Dermis microvascular lymphatic vessel endothelial cell (primary cell): ENCODE measurements at places on chromosomes 11 and 22.

DNA sequence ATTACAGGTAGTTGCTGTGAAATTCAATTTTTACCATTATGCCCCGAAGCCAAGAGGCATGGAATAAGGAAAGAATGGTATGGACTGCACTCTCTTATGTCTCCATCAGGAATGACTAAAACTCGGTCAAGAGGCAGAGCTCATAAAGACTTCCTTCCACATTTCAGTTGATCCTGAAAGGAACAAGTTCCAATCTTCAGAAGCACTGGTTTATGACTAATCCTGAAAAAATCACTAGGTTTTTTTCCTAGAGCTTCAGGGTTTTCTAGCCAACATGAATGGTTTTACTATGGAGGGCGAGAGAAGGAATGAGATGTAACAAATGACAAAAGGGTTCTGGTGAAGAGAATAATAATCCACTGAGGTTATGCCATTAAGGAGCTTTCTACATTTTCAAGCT is 832.2 kb downstream of the NTM start:
- no peak for DNase-seq

GRCh38 chr22:33002035-33002434 is 56.1 kb downstream of the SYN3 start:
- DNase-seq = no peak

DNA sequence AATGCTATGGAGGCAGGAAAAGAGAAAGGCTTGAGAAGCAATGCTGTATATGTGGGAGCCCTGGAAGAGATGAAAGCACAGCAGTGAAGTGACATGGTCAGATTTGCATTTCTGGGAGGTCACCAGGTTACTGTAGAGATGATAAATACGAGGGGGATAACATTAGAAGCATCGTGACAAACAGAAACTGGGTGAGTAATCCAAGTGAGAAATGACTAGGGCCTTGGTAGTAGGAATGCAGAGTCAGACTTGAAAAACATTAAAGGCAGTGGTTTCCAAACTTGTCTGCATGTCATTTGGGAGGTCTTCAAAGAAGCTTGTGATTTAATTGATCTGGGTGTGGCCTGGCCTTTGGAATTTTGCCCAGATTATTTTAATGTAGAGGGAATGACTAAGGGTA is 43.9 kb downstream of the CCDC34 start:
- DNase-seq = no peak

GRCh38 chr22:20422271-20423007 is 15.2 kb downstream of the SCARF2 start:
- no peak for DNase-seq

DNA sequence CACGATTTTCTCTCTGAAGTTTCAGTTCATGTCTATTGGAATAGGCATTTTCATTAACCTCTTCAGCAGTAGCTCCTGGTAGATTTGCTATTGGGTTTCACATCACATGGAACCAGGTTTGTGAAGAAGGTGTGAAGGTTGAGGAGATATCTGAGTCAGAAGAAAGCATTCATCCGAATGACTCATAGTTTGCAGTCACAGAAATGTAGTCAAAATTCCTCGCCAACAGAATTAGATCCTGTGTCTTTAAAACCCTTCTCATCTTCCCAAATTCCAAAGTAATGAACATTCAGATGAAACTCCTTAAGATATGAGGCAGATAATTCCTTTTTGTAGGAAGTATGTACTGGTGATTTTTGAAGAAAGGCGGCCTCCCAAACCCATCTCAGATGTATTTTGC is 125.0 kb upstream of the LARGE1 start:
- no peak for DNase-seq

- DNase-seq = no peak
Observed at GRCh38 chr11:70498171-70498571, 99.8 kb downstream of the CTTN start.

DNA sequence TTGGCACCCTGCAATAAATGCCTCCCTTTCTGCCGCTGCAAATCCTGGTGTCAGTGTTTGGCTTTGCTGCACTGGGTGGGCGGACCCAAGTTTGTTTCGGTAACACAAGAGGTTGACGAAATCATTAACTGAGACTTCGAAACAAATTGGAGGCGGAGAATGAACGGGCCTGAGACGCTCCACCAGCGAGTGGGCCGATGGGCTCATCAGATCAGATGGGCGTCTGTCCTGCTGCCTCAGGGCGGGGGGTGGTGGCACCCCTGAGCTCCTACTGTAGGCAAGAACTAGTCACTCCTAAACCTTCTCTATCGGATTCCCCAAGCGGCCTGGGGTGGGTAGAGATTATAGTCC is 918 bp upstream of the CAPN5 start:
- DNase-seq = no peak
